ENCODE measurements at places on chromosomes 11 and 22.

DNA sequence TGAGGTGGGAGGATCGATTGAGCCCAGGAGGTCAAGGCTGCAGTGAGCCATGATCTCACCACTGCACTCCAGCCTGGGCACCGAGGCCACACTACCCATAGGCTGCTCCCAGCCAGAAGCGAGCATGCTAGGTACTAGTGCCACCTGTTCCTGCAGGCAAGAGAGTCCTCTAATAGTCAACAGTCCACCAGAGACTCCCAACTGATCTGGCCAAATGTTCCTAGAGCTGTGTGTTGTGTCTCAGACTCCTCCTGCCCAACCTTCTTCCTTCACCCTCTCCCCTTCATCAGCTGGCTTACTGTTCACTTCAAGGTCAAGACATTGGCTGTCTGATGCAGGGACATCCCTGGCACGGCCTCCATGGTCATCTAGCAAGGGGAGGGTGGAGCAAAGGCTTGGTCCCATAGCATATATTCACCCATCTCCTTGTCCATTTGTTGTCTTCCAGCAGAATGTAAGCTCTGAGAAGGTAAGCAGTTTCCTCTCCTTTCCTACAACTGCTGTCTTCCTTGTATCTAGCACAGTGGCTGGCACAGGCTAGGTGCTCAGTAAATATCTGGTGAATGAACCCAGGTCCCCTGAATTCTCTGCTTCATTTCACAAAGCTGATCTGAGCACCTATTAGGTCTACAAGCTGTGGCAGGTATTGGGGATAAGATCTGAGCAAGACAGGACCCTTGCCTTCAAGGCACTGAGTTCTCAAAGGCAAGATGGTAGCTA is 126.2 kb upstream of the SERPIND1 start:
- peak; percentile 36 for DNase-seq

GRCh38 chr11:45319077-45319476 is 32.9 kb upstream of the SYT13 start:
- DNase-seq, result no peak

GRCh38 chr11:70671611-70672010 is 273.3 kb downstream of the CTTN start:
- no peak for DNase-seq

- no peak for DNase-seq
Measured at GRCh38 chr22:49117486-49117885, 710.2 kb downstream of the BRD1 start.

- no peak for DNase-seq
Measured at GRCh38 chr11:94595076-94595475, 27.9 kb downstream of the PIWIL4 start.

DNA sequence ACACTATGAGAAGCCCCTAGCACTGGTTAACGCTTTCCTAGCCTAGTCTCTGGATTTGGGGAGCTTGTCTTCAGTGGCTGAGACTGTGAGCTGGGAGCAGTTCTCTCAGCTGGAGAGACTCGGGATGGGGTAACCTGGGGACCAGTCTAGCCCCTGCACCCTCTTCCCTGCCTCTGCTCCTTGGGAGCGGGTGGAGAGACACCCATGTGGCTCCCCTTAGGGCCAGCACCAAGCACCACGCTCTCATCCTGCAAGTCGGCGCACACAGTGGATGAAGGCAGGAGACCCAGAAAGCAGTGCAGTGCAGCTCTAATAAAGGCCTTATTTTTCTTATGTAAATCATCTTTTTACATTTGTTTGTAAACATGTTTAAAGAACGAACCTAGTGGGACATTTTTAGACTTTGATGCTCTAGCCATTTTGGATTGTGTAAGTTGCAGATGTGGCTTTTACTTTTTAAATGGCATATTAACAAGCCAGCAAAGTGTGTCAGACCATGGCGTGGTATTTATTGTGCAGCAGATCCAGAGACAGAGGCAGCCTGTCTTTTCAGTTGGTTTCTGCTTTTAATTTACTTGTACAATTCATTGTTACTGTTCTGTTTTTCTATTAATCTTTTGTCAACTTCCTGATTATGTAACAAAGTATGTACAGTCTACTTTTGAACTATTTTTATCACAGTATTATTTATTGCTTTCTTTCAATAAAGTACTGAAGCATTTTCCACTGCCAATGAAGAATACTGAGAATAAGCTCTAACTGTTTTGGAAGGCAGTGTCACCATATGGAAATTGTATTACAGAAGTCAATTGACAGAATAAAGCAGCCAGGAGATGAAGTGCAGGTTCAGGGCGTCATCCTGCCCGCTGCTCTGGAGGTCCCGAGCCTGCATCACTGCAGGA is 14.4 kb upstream of the CTTN start:
- DNase-seq, result no peak

DNA sequence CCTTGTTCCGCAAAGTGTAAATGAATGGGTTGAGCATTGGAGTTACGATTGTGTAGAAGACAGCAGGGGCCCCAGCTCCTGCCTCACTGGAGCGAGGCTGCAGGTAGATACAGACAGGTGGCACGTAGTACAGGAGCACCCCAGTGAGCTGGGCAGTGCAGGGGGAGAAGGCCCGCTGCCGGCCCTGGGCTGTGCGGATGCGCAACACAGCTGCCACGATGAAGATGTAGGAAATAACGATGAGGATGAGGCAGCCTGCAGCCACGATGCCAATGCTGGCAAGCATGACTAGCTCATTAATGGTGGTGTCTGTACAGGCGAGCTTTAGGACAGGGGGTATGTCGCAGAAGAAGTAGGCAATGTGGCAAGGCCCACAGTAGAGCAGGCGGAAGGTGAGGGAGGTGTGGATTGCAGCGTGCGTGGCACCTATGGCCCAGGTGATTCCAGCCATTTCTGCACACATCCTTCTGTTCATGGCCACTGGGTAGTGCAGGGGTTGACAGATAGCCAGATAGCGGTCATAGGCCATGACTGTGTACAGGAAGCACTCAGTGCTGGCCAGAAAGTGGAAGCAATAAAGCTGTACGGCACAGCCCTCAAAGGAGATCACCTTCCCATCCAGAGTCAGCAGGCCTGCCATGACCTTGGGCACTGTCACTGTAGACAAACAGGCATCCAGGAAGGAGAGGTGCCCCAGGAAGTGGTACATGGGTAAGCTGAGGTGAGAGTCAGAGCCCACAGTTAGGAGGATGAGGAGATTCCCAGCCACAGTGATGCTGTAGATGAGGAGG is 616 bp downstream of the OR10S1 start:
- DNase-seq, result no peak

- DNase-seq, result no peak
Measured at GRCh38 chr11:69773626-69774353, 1.4 kb downstream of the FGF4 start.

DNA sequence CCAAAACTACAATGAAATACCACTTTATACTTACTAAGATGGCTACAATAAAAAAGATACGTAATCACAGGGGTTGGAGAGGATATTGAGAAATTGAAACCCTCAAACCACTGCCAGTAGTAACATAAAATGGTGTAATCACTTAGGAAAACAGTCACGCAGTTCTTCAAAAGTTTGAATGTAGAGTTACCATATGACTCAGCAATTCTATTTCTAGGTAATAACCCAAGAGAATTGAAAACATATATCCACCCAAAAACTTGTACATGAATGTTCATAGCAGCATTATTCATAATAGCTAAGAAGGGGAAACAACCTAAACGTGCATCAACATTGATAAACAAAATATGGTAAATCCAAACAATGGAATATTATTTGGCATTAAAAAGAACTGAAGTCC is 24.4 kb upstream of the PSMA1 start:
- DNase-seq, result no peak

GRCh38 chr22:32652645-32653270 is 148.7 kb upstream of the TIMP3 start:
- DNase-seq, result no peak

DNA sequence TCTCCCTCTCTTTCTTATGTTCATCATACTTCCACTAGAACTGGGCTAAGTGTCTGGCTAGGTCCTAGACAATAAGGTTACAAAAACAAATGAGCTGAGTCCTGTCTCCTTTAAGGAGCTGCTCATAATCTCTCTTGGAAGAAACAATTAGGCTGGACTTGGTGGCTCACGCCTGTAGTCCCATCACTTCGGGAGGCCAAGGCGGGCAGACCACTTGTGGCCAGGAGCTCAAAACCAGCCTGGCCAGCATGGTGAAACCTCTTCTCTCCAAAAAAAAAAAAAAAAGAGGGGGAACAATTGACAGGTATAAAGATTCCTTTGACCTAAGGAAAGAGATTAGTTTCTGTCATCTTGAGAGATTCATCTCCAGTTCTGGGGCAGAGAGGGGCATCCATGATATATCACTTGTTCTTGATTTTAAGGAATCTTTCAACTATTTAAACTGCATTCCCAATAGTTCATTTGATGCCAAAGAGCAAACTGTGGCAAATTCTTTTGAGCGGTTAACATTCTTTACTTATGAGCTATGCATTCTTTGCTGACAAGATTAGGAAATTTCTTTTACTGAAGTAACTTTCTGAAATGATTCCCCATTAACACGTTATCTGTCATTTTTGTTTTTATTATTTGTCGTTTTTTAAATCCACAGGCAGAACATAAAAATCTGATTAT is 125.5 kb downstream of the C11orf87 start:
- DNase-seq, result no peak

DNA sequence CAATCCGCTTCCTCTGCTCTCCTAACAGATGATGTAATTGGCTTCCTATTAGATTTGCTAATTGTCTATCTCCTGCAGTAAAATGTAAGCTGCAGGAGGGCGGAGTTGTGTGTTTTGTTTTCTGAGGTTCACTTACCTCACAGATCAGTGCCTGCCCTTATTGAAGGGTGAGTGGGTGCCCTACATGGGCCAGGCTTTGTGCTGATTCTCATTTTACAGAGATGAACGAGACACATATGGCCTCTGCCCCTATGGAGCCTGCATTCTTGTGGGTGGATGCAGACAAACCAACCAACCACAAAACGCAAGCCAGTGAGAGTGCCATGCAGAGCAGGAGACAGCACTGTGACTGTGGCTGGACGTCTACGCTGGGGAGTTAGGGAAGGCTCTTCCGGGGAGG is 9.9 kb downstream of the TESMIN start:
- DNase-seq, result no peak

GRCh38 chr11:87324817-87325489 is 287.2 kb downstream of the TMEM135 start:
- no peak for DNase-seq

- DNase-seq, result no peak
Measured at GRCh38 chr22:46099740-46100139, 50.6 kb upstream of the PPARA start.

DNA sequence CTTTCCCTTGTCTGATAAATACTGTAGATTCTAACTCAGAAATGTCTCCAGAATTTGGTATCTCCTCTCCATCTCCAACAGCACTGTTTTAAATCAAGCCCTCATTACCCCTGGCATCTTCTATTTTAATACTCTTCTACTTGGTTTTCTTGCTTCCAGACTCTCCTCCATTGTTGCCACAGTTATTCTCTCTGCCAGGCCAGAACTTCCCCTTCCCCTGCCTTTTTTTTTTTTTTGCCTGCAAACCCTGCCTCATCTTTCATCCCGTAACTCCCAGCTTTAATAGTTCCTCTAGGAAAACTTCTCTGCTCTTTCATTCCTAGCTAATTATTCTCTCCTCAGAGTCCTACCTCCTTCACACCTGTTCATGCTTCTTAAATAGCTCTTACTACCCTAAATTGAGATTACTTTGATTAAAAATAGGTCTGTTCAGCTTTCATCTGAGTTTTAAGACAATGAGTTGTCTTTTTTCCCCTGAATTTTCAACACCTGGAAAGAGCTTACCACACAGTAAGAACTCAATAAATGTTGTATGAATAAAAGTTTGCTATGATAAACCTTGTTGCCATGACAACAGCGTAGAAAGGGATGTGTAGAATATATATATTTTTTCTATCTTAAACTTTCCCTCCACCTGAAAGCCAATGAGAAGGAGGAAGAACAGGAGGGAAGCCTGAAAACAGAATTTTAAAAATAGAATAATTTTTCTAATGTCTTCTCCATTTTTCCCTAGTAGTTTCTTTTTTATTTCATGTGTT is 3.6 kb downstream of the IL18 start:
- no peak for DNase-seq

DNA sequence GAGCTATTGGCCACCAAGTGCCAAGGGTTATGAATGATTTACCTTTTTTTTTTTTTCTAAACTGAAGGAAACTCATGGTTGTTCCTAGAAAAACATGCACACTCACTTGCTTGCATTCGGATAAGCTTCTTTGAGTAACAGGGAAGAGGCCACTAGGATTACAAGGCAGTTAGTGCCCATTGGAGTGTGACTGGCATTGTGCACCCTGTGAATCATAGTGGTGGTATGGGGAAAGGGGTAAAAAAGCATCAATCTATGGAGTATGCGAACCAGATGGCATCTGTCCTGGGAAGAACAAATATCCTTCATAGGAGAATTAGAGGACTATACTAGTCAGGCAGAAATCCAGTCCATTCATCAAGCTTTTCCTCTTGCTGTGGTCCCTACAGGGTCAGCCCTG is 24.2 kb downstream of the CD44 start:
- DNase-seq, result no peak

DNA sequence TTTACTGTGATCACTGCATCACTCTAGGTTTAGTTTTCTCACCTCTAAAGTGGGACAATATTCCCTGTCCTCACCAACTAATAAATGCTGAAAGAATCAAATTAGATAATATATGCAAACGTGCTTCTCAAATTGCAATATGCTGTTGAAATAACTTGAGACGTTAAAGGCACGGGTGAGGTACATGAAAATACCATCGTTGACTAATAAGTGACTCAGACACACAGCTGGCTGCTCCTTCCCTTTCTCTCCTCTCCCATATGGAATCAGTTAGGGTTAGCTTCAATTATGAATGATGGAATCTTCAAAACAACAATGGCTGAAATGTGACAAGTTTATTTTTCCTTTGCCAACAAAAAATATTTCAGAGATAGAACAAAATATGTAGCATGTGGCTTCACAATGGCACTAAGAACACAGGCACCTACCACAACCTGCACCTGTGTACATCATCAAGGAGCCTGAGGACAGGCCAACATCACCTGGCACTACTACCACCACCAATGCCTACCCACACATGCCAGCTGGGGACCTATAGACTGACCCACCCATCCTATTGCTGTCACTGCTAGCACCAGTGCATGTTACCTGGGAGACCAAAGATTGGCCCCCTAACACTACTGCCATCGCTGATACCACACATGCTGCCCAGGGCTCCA is 13.7 kb downstream of the GDPD4 start:
- DNase-seq, result no peak

DNA sequence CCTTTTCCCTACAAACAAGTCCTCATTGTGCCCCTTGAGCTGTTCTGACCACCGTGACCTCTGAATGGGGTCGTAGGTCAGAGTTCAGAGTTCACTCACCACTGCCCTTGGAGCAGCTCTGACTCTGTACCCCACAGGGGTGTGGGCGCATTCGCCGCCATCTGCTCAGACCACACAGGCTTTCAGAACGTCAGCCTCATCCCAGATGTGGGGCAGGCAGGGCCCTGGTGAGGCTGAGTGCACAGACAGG is 14.8 kb upstream of the MUC5B start:
- DNase-seq, result no peak

DNA sequence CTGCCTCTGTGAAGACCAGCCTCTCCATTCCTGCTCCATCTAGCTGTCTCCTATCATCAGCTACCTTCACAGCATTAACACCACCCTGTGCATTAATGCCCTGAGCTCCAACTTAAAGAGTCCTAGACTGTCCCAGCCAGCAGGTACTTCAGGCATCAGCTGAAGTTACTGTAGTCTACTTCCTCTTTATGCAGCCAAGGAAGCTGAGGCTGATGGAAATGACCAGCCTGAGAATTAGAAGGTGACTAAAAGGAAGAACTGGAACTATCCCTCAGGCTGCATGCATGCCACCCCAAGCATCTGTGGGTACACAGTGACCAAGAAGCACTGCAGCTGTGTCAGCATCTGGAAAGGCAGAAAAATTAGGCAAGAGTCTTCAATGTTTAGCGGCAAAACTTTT is 28.2 kb downstream of the MS4A10 start:
- DNase-seq, result no peak

All from stimulated activated effector memory CD8-positive, alpha-beta T cell treated with anti-CD3 and anti-CD28 coated beads, Interleukin-12 subunit alpha, Interleukin-12 subunit beta, amount 100 ng/mL, for 72 hours (primary cell).